ENCODE measurements at places on chromosomes 13 and 19. TPM values are rescaled to one million over a fixed set of nuclear protein-coding genes. Genes with fewer than 3 reads are reported as not detected.
A peak's percentile ranks its signal among the peaks of the same experiment; 100 is the strongest.

CLEC4G gene
- not detected for total RNA-seq

ZNF888 gene
- total RNA-seq: 7.3 TPM

OR7A5 gene
- not detected for total RNA-seq

DNA sequence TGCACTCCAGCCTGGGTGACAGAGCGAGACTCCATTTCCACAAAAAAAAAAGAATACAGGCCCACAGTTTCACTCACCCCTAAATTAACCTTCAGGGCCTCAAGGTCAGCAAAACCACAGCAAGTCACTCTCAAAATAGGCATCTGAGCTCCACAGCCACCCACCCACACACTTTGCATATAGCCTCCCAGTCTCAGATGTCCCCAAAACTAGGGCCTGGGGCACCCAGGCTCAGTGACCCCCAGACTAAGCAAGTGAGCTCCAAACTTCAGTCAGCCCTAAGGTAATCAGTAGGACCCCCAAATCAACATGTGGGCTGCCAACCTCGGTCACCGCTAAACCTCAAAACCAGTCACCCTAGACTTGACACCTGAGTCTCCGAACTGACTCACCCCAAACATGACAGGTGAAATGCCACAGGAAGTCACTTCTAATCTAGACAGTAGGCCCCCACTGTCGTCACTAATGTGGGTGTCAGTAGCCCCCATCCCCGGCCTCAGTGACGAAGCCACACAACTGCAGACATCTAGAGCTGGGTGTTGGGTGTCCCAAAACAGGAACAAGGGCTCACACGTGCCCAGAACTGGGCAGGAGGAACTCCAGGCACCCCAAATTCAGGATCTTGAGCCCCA, 13.9 kb downstream of the RABAC1 start:
- peaks cover 17% of the 10 kb centered on the region for H3K27me3 ChIP-seq
- no peaks in the 10 kb centered on the region for H3K4me1 ChIP-seq
- H3K4me3 ChIP-seq: no peak overlapping the region
- no peak overlapping the region for H3K27ac ChIP-seq

DNA sequence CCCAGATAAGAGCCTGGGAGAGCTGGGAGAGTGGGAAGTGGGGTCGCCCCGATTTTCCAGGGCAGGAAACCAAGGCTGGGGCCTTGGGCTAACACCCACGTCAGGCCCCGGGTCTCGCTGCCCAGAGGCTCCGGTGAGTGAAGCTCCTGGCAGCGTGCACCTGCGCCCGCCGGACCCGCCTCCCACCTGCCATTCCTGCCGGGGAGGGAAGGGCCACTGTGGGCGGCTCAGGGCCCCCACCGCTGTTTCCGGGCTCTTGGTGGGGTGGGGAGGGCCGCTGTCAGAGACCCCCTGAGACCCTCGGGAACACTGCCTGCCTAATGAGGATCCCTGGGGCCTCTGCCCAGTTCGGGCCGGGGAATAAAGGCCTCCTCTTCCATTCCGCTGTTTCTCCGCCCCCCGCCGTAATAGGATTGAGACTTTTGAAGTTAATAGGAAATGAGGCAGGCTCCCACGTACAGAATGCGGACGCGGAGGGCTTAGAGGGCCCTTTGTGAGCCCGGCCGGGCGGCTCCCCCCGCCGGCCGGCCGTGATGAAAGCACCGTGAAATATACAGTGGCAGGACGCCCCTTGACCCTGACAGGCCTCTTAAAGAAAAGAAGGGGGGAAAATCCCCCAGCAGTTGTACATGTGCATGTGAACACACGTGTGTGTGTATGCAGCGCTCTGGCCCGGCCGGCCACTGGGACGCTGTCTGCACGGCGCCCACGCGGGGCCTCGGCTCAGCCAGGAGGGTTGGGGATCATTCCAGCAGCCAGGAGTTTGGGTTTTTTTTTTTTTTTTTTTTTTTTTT, 33.2 kb downstream of the EFNA2 start:
- DNase-seq: no peak
- H3K27ac ChIP-seq: no peak overlapping the region
- H3K4me1 ChIP-seq: no peaks in the 10 kb centered on the region

DNA sequence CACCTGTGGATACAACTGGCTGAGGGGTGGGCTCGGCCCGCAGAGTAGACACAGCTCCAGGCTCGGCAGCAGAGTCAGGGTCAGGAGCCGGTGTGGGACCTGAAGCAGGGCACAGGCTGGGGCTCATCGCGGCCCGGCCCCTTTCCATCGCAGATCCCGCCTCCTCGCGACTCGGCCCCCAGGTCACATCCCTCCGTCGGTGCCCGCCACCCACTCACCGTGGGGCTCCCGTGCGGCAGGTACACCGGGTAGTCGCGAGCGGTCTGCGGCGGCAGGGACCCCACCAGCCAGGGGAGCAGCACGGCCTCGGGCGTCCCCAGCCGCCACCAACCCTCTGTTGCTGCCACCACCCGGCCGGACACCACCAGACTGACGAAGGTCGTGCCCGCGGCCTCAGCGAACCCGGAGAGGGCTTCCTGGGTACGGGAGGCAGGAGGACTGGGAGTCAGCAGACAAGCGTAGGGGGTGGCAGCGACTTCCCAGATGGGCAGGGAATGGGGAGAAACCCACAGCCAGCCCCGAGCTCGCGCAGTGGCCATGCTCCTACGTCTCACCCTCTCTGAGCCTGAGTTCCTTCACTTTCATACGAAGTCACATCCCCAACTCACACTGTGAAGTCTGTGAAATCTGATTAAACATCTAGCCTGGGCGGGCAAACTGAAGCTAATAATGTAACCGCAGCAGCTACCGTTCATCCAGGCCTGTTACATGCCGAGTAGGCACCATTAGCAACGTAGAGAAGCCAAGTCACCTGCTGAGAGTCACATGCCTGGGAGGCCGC, 3.7 kb downstream of the FUZ start:
- H3K4me3 ChIP-seq: peak overlapping the region; percentile 32
- no peak overlapping the region for H3K27ac ChIP-seq
- H3K27me3 ChIP-seq: no peaks in the 10 kb centered on the region
- peaks cover 5% of the 10 kb centered on the region for H3K4me1 ChIP-seq

- no peaks in the 10 kb centered on the region for H3K4me1 ChIP-seq
- H3K36me3 ChIP-seq: no peaks in the 10 kb centered on the region
- DNase-seq: no peak
- H3K27ac ChIP-seq: no peak overlapping the region
- peaks cover 43% of the 10 kb centered on the region for H3K27me3 ChIP-seq
Measured at GRCh38 chr13:28529836-28530235, 34.9 kb upstream of the FLT1 start.

DNA sequence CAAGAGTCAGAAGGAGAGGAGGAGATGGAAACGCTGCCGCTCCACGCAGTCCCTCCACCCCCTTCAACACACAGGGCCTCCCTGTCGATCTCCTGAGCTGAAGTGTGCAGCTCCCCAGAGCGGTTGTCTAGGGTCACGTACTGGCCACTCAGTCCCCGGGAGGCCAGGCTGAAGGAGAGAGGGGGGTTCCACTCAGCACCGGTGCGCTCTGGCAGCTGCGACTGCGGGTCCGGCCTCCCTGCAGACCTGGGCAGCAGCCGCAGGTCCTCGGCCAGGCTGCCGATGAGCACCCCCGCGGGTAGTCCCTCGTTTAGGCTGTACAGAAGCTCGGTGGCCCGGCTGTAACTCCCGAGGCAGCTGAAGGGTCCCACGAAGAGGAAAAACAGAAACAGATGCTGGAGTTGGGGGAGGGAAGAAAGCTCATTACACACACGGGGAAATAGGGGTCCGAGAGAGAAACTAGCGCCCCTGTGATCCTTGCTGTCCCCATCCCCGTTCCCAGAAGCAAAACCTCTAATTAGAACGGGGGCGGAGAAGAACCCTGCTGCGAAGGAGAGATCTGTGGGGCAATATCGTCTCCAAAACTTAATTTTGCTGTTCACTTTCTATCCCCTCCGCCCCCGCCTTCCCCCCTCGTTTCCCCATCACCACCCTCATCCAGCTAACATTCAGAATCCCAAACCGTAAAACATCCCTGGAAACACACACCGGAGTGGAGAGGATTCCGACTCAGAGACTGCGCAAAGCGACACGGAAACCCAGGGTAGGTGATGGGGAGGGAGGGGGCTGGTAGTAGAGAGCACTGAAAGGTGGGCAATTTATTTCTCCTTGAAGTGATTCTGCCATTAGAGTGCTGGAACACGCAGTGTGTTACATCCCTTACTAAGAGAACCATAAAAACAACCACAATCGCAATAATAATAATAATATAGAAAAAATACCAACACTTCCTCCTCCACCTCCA, 1.8 kb downstream of the PCDH20 start:
- peaks cover 37% of the 10 kb centered on the region for H3K27me3 ChIP-seq
- H3K4me1 ChIP-seq: no peaks in the 10 kb centered on the region
- H3K27ac ChIP-seq: no peak overlapping the region
- H3K4me3 ChIP-seq: peak overlapping the region; percentile 52

DNA sequence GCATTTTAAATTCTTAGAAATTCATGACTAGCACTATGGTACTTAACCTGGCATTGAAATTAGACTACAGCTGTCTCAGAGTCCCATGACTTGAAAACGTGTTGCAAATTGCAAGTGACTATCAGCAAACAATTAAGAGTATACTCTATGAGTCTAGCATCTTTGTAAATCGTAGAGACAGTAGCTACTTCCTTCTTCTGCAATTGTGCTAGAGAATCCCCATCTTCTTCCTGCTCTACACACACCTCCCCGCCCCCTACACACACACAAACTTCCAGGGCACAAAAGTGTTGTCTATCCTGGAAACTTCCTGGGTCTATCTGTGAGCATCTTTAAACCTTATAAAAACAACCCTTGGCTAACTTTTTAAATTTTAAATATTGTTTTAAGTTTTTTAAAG, 35.2 kb upstream of the MIR17HG start:
- DNase-seq: no peak
- no peaks in the 10 kb centered on the region for H3K36me3 ChIP-seq
- H3K4me1 ChIP-seq: no peaks in the 10 kb centered on the region
- H3K4me3 ChIP-seq: no peak overlapping the region
- no peaks in the 10 kb centered on the region for H3K27me3 ChIP-seq

- H3K4me3 ChIP-seq: no peak overlapping the region
- no peak for DNase-seq
- H3K36me3 ChIP-seq: peaks cover 8% of the 10 kb centered on the region
Measured at GRCh38 chr19:1356508-1356865, 27.2 kb upstream of the NDUFS7 start.

DNA sequence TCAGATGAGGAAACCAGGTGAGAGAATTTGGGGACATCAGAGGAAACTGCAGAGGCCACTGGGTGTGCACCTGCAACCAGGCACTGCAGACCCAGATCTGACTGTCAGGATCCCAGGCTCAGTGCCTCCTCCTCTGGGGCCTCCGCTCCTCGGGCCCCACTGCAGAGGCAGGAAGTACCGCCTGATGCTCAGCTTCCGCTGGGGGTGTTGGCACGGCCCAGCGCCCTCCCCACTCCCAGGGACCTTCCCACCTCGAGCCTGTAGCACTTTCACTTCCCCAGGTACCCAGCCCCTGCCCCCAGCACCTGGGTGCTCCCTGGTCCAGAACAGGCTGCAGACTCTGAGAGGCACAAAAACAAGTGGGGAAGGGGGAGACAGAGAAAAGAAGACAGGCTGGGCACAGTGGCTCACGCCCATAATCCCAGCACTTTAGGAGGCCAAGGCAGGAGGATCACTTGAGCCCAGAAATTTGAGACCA, 1.4 kb upstream of the CD37 start:
- H3K4me1 ChIP-seq: no peaks in the 10 kb centered on the region
- no peaks in the 10 kb centered on the region for H3K27me3 ChIP-seq
- no peak for DNase-seq
- no peak overlapping the region for H3K4me3 ChIP-seq
- no peak overlapping the region for H3K27ac ChIP-seq

DNA sequence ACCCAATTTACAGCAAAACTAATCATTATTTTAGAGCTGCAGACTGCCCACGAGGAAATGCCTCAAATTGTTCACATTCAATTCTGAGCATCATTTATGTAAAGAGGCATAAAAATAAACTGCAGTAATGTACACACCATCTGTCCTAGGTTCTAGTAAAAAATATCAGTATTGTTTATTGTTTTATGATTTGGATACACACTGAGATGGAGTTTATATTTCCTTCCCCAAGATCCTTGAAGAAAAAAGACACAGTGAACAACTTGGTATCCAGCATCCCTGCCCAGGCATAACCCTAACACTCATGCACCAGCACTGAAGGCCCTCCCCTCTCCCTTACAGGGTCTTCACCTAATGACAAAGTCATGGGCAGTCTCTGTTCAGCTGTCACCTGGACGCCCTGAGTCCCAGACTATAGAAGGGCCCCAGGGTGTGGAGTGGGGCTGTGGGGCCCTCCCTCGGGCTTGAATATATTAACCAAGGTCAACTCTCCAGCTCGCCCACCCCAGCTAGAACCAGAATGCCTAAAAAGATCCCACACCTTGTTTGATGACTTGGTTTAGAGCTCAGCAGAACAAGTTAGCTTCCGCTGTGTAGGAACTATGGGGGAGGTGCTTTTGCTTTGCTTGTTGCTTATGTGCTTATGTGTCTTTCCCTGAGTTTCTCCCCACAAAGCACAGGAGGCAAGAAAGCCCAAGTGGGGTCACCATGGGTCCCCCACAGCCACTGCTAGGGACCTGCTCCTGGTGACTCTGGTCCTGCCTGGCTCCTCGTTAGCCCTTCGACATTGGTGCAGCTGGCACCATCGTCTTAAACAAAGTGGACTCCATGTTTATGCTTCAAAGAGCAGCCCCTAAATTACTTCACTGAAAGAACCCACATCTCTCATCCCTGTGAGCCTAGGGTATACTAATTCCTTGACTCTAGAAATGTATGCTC, 111.1 kb downstream of the COL4A1 start:
- H3K27me3 ChIP-seq: no peaks in the 10 kb centered on the region
- no peaks in the 10 kb centered on the region for H3K36me3 ChIP-seq
- no peak overlapping the region for H3K4me3 ChIP-seq
- no peak for DNase-seq
- peaks cover 5% of the 10 kb centered on the region for H3K4me1 ChIP-seq
- H3K27ac ChIP-seq: no peak overlapping the region

DNA sequence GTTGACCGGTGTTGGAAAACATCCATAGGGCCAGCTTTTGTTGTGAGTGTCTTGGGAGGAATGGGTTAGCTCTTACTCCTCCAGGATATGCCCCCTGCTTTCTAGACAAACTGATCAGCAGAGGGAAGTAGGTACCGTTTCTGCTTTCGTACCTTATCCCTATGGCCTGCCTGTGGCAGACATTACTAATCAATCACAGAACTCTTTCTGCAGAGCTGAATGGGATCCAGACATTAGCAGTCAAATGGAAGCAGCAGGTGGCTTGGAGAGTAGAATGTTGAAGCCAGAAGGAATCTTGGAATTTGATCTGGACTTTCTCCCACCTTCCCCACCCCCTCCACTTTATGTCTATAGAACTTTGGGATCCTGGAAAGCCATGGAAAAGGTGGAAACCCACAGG, 17.1 kb downstream of the NWD1 start:
- no peak overlapping the region for H3K27ac ChIP-seq
- no peaks in the 10 kb centered on the region for H3K4me1 ChIP-seq
- no peak overlapping the region for H3K4me3 ChIP-seq

DNA sequence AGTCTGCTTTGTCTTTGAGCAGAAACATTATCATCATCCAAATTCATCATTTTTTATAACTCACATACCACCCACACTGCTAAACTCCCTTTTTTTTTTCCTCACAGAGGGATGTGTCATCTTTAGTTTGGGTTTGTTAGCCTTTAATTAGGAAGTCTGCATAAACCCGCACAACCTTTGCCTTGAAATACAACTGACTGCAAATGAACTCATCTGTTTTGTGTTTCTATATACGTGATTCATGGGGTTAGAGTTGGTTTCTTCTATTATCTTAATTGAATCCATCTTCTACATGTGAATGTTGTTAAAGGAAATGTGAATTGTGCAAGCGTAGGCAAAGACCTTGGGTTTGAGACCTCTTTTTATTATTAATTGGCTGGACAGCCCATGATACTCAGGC, 102.7 kb downstream of the SLAIN1 start:
- no peaks in the 10 kb centered on the region for H3K36me3 ChIP-seq
- no peak overlapping the region for H3K4me3 ChIP-seq
- H3K27ac ChIP-seq: no peak overlapping the region
- H3K4me1 ChIP-seq: no peaks in the 10 kb centered on the region
- DNase-seq: no peak
- H3K27me3 ChIP-seq: no peaks in the 10 kb centered on the region
